Heart right ventricle (tissue), 16 donors: ENCODE measurements at places on chromosomes 16 and 17. TPM values are rescaled to one million over a fixed set of nuclear protein-coding genes. Genes with fewer than 3 reads are reported as not detected.

DNA sequence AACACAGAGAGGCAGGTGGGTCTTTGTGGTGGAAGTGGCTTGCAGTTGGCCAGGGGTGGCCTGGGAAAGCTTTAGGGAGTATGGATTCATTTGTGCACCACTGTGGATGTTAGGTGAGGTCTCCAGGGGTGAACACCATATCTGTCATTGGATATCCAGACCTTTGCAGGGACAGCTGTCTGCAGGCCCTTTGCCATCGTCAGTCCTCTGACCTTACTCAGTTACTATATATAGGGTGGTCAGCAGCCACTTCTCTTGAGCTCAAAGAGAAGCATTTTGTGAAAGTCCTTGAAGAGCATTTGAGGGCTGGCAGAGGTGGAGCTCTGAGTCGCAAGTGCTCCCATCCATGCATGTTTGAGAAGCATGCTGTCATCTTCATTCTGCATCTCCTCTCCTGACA is 40.4 kb downstream of the TMEM11 start:
- peak overlapping the region; percentile 45 for H3K27ac ChIP-seq
- no peaks in the 10 kb centered on the region for H3K36me3 ChIP-seq
- no peak overlapping the region for H3K4me3 ChIP-seq
- DNase-seq = no peak
- no peaks in the 10 kb centered on the region for H3K27me3 ChIP-seq

GRCh38 chr17:55303701-55304145 is 39.0 kb downstream of the HLF start:
- H3K4me1 ChIP-seq = peaks cover 16% of the 10 kb centered on the region
- H3K27me3 ChIP-seq = no peaks in the 10 kb centered on the region
- H3K36me3 ChIP-seq = no peaks in the 10 kb centered on the region
- H3K27ac ChIP-seq = no peak overlapping the region

DNA sequence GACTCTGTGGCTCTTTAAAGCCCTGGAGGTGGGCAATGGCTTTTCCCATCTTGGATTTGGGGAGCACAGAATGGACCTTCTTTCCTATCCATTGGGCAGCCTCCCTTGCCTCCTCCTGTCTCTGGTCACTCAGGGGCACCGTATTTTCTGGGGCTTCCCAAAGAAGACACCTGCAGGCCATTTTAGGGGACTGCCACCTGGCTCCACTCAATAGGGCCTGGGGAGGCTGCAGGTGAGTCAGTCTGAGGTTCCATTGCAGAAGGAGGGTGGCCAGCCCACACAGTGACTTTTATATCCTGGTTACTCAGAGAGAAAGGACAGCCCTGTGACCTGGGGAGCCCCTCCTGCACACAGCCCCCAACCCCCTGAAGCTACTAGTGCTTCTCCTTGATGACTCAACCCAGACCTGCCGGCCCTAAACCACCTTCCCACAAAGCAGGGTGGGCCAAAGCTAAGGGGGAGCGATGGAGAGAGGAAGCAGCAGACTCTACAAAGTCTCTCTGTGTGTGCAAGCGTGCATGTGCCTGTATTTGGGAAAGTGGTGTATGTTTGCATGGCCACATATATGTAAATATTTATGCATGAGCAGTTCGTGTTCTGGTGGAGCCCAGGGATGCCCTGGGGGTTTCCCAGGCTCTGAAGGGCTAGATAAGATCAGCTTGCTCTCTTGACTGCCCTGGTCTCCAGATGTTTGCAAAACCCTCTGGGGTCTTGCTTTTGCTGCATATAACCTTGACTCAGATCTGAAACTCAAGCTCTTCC is 5.0 kb downstream of the CX3CL1 start:
- H3K36me3 ChIP-seq = no peaks in the 10 kb centered on the region
- H3K4me1 ChIP-seq = peaks cover 6% of the 10 kb centered on the region
- H3K27ac ChIP-seq = peak overlapping the region; percentile 5
- no peak overlapping the region for H3K4me3 ChIP-seq
- DNase-seq = no peak

- peaks cover 39% of the 10 kb centered on the region for H3K4me1 ChIP-seq
- H3K27ac ChIP-seq = peak overlapping the region; percentile 86
- H3K36me3 ChIP-seq = no peaks in the 10 kb centered on the region
- H3K4me3 ChIP-seq = peak overlapping the region; percentile 11
These were observed 822 bp upstream of the ZSCAN10 start for GRCh38 chr16:3099732-3100499.

DNA sequence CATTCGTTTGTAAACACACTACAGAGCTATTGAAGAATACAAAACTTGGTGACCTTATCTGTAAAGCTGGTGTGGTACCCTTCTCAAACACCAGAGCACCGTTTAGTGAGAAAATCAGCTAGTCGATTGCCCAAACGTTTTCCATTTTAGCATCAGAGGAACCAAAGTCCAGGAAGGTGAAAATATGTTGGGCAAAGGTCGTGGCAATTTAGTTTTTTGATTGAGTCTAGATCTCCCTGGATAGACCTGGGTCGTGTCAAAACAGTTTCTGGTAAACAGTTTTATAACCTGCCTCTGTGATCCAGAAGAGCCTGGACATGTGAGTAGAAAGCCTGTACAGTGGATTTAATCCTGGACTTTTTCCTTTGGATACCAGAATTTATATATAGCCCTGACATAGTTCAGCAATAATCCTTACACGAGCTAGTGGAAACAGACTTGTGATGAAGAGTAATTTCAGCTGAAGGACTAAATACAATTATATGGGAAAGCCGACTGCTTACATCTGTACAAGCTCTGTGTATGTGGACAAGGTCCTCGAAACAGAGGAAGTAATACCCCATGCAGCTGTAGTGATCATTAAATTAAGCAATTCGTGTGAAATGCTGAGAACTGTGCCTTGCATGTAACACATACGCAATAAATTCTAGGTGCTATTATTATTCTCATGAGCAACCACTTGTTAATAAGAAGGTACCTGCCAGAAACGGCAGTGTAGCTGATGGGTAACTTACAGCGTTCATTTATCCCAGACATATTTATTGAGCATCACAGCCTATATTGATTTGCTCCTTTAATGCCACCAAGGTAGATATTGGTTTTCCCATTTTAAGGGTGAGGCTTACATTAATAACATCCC is 72.5 kb downstream of the MAP2K6 start:
- H3K27me3 ChIP-seq = no peaks in the 10 kb centered on the region
- H3K4me1 ChIP-seq = peaks cover 10% of the 10 kb centered on the region
- H3K4me3 ChIP-seq = no peak overlapping the region
- no peaks in the 10 kb centered on the region for H3K36me3 ChIP-seq

DNA sequence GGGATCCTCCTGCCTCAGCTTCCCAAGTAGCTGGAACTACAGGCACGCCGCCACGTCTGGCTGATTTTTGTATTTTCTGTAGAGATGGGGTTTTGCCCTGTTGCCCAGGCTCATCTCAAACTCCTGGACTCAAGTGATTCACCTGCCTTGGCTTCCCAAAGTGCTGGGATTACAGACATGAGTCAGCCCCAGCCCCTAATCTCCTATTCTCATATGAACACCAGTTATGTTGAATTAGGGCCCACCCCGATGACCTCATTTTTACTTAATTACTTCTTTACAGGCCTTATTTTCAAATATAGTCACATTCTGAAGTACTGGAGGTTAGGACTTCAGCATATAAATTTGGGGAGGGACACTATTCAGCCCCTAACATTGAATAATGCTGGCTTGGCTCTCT is 49.2 kb downstream of the ZNRF1 start:
- H3K4me3 ChIP-seq = no peak overlapping the region
- peaks cover 16% of the 10 kb centered on the region for H3K4me1 ChIP-seq
- H3K36me3 ChIP-seq = no peaks in the 10 kb centered on the region
- no peak for DNase-seq
- peak overlapping the region; percentile 74 for H3K27ac ChIP-seq

- peaks cover 3% of the 10 kb centered on the region for H3K4me1 ChIP-seq
- DNase-seq = peak; percentile 74
- H3K4me3 ChIP-seq = no peak overlapping the region
These were observed 66.6 kb downstream of the SIAH1 start for GRCh38 chr16:48318630-48319029.

The SPNS2 gene
- 4.5 TPM for total RNA-seq

The PPP1R27 gene
- not detected for total RNA-seq

The CASKIN1 gene
- total RNA-seq = 0.45 TPM

The MYO15A gene
- 0.11 TPM for total RNA-seq

The KRT20 gene
- total RNA-seq = not detected
